ENCODE measurements at places on chromosomes 4 and X.
A peak's percentile ranks its signal among the peaks of the same experiment; 100 is the strongest.

- DNase-seq: no peak
Measured at GRCh38 chr4:478373-478772, 20.6 kb downstream of the ZNF721 start.

DNA sequence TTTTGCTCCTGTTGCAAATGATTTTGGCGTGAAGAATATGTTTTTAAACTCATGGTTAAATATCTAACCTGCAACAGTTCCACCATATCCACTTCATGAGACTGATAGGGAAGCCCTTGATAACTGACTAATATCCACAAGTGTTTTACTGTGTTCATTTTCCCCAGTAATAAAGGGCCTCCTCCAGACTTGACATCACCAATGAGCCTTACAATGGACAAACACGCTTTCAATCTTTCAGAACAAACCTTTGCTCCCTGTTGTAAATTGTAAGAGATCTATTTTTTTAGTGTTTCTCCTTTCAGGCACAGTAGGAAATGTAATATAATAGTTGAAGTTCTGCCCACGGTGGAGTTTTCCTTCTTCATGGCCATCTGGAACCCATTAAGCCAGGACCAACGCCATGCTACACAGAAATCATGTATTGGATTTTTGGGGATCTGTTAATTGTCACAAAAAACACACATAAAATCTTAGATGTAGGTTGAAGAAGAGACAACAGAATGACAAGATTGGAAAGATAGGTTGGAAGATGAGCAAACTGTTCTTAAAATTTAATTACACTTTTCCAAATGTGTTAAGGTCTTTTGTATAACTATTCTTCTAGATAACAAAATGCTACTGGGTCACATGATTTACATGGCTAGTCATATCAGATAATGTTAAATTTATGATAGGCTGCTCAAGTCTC lies 1030.1 kb downstream of the FSTL5 start:
- DNase-seq: no peak

DNA sequence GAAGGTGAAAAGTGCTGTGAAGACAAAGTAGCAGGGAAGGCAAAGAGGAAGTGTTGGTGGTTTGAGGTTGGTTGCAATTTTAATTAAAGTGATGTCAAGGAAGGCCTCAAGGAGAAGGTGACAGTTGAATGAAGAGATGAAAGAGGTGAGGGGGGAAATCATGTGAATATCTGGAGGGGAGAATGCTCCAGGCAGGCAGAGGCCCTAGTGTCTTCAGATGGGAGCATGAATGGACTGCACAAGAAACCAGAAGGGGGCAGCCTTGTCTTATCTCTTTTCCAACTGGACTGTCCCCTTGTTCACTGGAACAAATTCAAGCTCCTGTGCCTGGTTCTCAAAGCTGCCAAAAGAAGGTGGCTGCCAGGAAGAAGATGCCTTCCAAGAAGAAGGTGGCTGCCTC lies 68.4 kb downstream of the MAOB start:
- no peak for DNase-seq

DNA sequence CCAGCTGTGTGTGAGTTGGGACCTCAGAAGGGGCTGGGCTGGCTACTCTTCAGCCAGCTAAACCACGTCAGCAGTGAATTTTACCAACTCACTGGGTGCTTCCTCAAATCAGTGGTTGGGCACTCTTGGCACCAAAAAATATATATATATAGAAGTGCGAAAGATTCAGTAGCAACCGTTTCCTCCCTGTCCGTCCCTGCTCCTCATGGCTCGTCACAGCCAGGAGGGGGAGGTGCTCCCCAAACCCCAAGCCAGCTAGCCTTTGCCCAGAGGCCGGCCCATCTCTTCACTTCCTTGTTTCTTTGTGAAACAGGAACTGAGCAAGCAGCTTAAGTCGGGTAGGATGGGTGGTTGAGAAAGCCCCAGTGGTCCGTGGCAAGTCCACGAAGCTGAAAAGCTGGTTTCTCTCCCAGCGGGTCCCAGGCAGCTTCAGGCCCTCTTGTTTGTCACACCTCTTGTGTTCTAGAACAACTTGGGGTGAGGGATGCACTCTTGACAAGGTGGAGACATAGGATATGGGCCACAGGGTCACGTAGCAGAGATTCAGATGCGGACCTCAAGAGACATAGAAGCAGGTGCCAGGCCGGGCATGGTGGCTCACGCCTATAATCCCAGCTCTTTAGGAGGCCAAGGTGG lies 6.8 kb upstream of the SASH3 start:
- DNase-seq: no peak

- no peak for DNase-seq
Measured at GRCh38 chrX:30613721-30614120, 36.2 kb upstream of the TASL start.

DNA sequence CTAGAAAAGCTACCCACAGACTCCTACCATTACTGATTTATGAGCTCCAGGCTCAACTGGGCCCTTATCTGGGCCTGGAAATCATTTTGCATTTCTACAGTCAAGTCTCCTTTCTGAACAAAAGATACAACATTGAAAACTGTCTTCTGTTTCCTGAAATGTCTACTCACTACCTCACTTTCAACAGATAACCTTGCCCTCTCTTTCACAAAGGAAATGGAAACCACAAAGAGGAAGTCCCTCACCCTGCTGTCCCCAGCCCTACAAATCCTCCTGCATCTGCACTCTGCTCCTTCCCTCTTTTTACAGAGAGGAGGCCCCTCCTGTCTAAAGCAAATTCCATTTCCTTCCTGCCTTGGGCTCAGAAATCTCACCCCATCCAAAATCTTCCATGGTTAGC lies 24.8 kb upstream of the CYBB start:
- DNase-seq: no peak

DNA sequence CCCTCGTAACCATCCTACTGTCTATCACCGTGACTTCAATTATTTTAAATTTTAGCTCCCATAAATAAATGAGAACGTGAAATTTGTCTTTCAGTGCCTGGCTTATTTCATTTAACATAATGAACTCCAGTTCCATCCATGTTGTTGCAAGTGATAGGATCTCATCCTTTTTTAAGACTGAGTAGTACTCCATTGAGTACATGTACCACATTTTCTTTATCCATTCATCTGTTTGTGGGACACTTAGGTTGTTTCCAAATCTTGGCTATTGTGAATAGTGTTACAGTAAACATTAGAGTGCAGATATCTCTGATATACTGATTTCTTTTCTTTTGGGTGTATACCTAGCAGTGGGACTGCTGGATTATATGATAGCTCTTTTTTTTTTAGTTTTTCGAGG lies 32.8 kb downstream of the OCIAD1 start:
- no peak for DNase-seq

DNA sequence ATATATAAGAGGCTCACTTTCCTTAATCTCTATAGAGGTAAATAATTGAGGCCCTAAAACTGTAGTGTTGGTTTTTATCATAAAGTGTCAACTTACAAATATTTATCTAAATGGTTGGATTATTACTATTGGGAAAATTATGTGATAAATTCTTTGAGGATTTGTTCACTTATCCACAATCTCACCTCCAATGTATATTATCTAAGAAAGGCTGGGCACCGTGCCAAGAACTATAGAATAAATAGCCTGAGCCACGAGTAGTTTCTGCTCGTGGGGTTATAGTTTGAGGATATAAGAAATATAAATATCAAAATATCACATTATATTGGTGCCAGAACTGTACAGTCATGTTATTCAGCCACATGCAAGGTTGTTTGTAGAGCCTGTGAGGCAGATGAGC lies 177.9 kb downstream of the VEGFC start:
- no peak for DNase-seq

DNA sequence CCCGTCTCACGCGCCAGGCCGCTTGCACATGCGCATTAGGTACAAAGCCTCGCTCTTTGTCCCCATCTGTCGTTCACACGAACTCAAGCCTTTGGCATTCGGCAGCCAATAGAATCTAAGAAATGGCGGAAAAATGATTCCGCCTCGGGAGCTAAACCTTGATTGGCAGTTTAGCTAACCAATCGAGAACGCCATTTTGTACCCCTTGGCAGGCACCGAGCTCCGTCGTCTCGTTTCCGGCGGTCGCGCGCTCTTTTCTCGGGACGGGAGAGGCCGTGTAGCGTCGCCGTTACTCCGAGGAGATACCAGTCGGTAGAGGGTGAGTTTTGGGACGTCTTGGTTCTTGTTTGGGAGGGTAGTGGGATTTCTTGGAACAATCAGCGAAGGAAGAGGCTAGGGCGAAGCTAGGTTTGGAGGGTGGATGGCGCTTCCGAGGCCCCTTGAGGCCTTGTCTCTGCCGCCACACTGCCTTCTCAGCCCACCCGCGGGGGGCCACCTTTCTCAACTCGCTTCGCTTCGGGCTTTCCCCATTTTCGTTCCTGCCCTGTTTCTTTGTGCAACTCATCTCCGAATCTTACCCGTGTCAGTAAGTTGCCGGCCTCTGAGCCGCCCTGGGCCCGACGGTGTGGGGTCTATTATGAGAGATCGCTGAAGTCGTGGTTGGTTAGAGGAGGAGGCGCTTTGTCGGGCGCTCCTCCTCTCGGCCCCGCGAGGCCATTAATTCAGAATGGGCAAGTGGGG lies at the start of gene NONO:
TSS of gene NONO (plus strand) at position 233 of the 741 bp plus-strand sequence. CDS start 7,003 bp downstream, outside the sequence.
- DNase-seq: peak; percentile 99

GRCh38 chr4:150909116-150909515 lies 106.0 kb downstream of the LRBA start:
- DNase-seq: no peak

DNA sequence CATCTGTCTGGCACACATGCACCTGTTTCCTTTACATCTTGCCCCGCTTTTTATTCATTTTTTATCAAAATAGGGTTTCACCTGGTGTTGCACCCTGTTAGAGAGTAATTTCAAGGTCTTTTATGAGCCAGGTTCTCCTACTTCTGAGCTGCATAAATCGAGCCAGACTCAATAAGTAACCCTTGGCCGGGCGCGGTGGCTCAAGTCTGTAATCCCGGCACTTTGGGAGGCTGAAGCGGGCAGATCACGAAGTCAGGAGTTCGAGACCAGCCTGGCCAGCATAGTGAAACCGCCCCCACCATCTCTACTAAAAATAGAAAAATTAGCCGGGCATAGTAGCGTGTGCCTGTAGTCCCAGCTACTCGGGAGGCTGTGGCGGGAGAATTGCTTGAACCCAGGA lies 1.0 kb upstream of the PPP2R3B start:
- no peak for DNase-seq

DNA sequence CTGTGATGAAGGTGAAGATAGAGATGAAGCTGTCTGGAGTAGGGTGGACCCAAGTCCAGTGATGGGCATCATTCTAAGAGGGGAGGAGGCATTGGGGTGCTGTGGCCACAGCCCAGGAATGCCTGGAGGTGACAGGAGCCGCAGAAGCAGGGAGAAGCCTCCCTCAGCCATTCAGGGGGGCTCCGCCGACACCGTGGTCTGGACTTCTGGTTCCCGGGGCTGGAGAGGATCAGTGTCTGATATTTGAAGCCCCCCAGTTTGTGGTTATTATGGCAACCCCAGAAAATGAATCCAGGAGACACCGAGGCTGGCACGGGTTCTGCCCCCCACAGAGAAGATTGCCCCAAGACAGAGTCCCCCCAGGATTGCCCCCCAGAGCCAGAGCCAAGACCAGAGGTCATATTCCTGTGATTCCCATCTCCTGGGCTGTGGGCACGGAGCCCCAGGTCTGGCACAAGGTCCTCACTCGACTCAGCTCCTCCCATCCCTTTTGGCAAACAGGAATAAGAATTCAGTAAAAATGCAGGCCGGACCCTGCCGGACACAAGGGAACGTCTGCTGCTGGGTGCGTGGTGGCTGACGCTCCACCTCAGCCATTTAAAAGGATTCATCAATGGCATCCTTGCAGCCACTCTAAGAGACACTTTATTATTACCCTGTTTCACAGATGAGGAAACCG lies 116.6 kb downstream of the CPZ start:
- DNase-seq: no peak

- no peak for DNase-seq
Measured at GRCh38 chrX:153688071-153688470, 345 bp downstream of the SLC6A8 start.

Data from NCI-H1436 (cell line).